ENCODE measurements at places on chromosomes 5 and 9.

GRCh38 chr9:34457266-34458012 lies 931 bp downstream of the FAM219A start:
- DNase-seq: peak; percentile 76

DNA sequence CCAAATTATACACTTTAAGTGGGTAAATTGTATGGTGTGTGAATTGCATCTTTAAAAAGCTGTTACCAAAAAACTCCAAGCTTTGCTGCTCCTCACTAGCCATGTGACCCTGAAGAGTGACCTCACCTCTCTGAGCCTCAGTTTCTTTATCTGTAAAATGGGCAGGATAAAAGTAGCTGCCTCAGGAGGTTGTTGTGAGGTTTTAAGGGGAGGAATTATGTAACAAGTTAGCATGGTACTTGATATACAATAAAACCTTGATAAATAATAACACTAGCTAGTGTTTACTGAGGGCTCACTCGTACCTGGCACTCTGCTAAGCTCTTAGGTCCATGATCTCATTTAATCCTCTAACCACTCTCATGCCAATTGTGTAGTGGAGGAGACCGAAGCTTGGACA lies 19.0 kb upstream of the PHF19 start:
- no peak for DNase-seq

DNA sequence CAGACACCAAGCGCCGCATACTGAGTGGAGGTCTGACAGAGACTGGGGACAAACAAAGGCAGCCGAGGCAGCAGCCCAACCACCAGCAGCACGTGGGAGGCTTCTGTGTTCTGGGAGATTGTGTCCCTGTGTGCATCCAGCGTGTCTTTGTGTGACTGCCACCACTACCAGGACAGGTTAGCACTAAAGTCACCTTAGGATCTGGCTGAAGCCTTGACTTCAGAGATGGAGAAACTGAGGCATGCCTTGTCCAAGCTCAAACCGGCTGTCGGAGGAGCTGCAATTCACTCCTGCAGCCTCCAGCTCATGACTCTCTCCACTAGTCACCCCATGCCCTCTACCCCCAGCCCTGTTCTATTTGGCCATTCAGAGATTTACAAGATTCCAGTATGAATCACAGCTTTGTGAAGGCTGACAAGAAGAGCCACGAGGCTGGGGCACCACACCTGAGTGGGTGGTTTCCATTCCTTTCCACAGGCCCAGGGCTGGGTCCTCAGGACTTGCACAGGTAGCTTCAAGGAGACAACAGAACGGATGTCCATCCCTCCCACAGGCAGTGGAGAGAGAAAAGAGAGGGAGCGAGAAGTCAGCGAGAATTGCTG lies 69.3 kb downstream of the SHB start:
- no peak for DNase-seq

- DNase-seq: peak; percentile 52
These were observed 11.0 kb downstream of the CCDC152 start for GRCh38 chr5:42767491-42768105.

- DNase-seq: no peak
These were observed 86.1 kb downstream of the TMEM167A start for GRCh38 chr5:82991059-82991458.

DNA sequence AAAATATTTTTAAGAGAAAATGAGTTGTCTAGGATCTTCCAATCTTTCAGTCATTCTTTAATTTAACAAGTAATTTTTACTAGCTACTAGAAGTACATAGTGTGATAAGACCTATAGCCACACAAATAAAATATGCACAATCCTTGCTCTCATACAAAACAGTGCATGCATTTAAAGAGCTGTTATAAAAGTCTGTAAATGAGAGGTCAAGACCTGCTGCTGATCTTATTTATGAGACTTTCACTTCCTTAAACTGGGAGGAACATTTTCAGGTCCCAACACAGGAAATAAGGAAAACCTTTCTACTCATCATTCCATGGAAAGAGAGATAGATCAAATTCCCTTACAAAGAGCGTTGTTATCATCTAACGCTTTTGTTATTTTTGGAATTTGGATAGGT lies 54.2 kb upstream of the PAM start:
- DNase-seq: no peak

DNA sequence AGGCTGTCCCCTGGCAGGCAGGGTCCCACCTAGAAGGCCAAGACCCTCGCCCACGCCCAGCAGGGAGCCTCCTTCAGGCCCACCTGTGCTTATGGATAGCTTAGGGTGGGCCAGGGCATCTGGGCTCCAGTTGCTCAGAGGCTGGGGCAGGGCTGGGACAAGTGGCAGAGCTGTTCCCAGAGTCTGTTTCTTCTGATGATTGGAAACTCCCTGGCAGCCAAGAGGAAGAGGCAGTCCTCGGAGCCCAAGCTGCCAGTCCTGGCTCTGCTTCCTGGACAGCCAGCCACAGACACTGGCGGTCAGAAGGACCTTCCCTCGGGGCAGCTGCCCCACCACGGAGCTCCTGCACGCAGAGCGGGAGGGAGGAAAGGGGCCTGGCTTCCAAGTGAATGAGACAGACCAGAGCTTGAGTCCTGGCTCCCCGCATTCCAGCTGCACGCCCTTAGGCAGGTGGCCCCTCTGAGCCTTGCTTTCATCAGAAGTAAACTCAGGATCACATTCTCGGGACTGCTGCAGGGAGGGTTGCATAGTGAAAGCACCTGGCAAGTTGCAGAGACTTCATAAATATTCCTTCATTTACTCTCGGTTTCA lies 37.9 kb upstream of the GABRP start:
- DNase-seq: peak; percentile 5

- no peak for DNase-seq
These were observed 136.4 kb upstream of the TBC1D2 start for GRCh38 chr9:98391867-98392266.

GRCh38 chr5:1109542-1110306 lies 2.1 kb downstream of the SLC12A7 start:
- DNase-seq: no peak

DNA sequence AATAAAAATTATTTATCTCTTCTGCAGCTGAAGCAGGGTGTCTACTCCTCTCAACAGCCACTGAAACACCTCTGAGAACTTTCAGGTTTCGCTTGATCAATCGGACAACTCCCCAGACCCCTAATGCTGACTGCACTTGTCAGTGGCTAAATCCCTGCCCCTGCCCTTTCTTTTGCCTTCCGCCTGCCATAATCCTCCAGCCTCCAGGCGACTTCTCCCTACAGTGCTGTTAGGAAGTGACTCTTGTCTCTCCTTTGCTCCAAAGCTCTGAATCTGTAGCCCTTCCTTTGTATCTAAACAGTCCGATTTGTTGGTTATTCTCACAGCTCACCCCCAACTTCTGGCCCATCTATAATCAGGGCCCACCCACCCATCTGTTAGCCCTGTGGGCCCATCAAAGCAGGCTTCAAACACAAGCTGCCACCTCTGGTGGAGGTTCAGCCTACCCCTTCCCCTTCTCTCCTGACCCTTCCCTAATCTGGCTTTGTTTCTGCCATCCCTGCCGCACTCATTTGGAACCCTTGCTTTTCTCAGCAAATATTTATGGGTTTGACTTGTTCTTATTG lies 53.7 kb upstream of the IFNK start:
- no peak for DNase-seq

DNA sequence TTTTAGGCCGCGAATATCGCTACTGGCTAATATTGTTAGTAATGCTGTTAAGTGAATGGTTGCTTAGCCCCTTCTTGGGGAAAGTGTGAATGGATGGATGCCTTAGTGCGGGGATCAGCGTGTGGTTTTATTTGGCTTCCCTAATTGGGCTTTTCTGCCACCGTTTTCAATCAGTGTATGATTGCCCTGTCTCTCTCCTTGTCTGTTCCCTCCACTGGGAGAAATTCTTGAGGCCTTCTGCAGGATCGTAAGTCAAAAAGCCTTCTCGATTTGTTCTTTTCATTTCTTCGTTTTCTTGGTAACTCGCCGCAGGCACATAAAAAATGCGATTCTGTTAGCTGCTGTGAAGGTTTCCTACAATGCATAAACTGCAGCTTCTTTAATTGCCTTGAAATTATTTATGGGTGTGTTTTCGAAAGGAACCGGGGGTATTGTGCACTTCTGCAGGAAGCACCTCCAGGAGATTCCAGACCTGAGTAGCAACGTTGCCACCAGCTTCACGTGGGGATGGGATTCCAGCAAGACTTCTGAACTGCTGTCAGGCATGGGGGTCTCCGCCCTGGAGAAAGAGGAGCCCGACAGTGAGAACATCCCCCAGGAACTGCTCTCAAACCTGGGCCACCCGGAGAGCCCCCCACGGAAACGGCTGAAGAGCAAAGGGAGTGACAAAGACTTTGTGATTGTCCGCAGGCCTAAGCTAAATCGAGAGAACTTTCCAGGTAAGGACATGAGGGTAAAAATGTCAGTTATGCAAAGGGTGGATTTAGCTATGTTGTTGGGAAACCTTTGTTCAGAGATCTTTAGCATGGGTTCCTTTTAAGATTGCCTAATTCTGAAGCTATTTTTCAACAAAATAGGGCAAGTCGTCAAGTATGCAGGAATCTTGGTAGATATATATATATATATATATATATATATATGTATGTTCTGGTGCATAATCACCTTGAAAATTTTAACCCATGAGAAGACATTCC lies 700 bp downstream of the SKP2 start:
- DNase-seq: peak; percentile 7

- DNase-seq: no peak
These were observed 253.6 kb downstream of the TRIM32 start for GRCh38 chr9:116940614-116941215.

- peak; percentile 40 for DNase-seq
These were observed 11.8 kb upstream of the CHD1 start for GRCh38 chr5:98940581-98940980.

- no peak for DNase-seq
These were observed 76.9 kb upstream of the ADAMTSL1 start for GRCh38 chr9:18397076-18397475.

Measured in AG08395 (cell line).